ENCODE measurements at places on chromosomes 11 and 22.
A peak's percentile ranks its signal among the peaks of the same experiment; 100 is the strongest.

DNA sequence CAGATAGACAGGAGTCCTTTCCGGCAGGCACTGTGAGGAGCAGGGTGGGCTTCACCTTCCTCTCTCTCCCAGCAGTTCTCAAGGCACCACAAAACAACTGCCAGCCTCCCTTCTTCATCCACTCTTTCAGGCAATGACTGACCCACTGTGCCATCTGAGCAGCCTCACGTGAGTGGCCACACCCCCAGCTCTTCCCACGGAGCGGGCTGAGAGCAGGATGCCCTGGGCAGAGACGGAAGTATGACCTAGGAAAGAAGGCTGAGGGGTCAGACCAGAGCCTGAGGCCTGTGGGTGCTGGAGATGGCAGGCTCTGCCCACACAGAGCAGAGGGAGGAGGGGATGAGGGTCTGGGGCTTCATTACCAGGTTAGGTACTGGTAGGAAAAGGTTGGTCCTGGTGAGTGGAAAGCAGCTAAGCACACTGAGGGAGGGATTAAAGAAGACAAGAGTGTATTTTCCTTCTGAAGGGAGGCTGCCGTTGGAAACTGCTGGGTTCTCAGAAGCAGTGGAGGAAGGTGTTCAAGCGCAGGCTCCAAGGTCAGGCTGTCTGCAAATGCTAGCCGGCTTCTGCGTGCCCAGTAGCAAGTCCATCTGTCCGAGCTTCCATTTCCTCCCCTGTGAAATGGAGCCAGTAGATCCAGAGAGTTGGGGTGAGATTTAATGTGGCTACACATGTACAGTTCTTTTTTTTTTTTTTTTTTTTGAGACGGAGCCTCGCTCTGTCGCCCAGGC lies 4.6 kb downstream of the NLRP6 start:
- DNase-seq: no peak

DNA sequence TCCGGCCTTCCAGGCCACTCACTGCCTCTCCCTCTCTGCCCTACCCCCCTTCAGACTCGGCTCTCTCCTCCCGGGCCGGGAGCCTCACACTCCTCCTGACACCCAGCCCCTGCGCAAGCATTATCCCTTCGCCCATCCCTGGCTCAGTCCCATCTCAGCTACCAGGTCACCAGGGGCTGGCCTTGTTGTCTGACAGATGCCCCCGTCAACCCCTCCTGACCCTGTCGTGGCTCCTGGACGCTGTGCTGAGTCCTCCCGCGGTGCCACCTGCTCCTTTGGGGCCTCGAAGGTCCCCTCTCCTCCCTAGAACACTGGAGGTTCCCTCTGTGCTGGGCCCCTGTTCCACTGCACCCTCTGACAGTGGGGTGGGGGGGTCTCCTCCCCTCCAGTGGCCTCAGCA lies 32.9 kb downstream of the TRMU start:
- DNase-seq: no peak

DNA sequence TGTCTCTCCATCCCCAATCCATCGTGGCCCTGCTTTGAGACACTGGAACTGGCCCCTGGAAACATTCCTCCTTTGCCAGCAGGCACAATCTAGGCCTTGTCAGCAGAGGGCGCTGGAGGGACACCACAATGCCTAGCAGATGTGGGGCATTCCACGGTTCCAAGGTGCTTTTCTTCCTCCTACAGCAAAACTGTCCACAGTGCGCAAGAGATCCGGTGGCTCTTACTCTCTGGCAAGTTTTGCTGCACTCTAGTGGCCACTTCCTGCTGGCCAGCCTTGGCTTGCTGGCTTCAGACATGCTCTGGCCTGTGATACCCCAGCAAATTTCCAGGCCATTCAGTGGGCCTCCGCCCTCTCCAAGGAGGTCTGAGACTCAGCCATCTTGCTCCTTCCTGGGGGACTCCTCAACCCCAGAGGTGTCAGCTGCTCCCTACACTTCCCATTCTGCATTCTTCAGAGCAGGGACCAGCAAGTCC lies 17.1 kb upstream of the RBM4B start:
- peak; percentile 61 for DNase-seq

DNA sequence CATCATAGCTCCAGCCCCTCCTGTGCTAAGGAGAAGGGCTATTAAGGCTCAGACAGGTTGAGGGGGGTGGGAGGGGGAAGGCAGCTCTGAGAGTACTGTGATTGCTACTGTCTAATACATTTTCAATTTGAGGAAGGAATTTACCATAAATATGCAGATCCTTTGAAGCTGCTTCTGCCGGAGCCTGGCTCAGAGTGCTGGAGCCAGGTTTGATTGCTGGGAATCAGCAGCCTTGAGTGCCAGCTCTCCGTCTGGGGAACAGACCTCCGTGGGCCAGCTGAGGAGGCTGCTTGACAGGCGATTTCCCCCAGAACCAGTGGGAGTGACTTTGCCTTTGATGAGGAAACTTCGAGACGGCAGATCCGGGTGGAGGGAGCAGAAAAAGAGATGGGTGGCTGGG lies 141.7 kb upstream of the TBCEL start:
- DNase-seq: no peak

DNA sequence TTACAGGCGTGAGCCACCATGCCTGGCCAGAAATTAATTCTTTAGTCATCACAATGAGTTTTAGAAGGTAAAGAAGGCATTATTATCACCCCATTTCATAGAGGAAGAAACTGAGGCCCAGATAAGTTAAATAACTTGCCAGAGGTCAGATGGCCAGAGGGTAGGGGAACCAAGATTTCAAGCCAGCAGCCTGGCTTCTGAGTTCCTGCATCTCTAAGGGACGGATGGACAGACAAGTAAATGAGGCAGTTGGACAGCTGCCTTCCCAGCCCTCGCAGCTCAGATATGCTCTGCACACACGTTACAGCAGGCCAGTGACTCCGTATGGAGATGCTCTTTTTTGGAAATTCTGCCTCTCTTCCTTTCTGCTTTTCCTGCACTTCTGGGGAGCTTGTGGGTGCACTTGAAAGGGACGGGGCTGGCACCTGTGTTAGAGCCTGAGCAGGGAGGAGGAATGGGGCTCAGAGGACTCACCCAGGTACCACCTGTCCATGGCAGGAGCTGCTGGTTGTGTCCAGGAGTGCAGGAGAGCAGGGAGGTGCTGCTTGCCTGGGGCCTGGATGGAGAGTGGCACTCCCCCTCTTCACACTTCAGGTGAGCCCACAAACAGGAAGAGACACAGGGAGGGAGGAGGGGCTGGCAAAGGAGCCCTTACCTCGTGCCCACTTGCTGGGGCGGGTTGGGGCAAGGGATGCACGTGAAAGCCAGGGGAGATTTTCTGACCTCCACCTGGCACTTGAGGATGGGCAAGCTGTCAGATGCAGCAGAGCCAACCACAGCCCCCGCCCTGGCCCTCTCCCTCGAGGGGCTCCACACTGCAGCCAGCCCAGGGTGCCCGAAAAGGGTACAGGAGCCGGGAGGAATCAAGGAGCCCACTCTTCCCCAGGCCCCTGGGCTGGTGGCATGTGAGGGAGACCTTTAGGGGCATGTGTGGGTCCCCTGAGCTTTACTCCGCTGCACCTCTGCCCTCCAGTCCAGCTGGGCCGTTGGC lies 3.3 kb upstream of the FXYD2 start:
- DNase-seq: no peak

GRCh38 chr22:17980015-17980590 lies 44.3 kb downstream of the MICAL3 start:
- DNase-seq: no peak

DNA sequence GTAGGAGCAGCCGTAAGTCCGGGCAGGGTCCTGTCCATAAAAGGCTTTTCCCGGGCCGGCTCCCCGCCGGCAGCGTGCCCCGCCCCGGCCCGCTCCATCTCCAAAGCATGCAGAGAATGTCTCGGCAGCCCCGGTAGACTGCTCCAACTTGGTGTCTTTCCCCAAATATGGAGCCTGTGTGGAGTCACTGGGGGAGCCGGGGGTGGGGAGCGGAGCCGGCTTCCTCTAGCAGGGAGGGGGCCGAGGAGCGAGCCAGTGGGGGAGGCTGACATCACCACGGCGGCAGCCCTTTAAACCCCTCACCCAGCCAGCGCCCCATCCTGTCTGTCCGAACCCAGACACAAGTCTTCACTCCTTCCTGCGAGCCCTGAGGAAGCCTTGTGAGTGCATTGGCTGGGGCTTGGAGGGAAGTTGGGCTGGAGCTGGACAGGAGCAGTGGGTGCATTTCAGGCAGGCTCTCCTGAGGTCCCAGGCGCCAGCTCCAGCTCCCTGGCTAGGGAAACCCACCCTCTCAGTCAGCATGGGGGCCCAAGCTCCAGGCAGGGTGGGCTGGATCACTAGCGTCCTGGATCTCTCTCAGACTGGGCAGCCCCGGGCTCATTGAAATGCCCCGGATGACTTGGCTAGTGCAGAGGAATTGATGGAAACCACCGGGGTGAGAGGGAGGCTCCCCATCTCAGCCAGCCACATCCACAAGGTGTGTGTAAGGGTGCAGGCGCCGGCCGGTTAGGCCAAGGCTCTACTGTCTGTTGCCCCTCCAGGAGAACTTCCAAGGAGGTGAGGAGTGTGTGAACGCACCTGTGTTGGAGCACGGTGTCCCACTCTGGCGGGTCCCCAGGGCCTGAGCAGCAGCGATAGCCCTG lies at the start of gene TAGLN:
TAGLN (plus strand) TSS at position 318 of the 863 bp plus-strand sequence. CDS start 3,644 bp downstream, outside the sequence.
- DNase-seq: no peak

GRCh38 chr11:61529537-61530225 lies 21.1 kb downstream of the LRRC10B start:
- DNase-seq: no peak

DNA sequence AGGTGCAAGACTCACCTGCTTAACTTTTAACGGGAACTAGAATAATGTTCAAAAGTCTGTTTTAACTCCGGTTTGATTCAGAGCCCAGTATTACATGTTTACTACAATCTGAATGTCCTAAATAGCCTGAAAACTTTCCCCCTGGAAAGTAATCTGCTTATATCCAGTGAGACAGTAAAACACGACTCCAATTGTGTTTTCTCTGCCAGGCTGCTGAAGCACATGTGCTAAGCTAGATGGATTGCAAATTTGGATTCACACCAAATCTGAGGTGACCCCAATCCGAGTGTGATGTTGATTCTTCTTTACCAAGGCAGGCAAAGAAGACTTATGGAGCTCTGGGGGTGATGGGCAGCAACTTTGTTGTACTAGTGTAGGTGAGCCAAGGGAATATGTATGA lies 158.7 kb upstream of the PDGFD start:
- DNase-seq: no peak

GRCh38 chr11:16817351-16817750 lies 78.9 kb downstream of the C11orf58 start:
- DNase-seq: no peak

- DNase-seq: no peak
Observed at GRCh38 chr22:47276991-47277390, 514.5 kb downstream of the TBC1D22A start.

DNA sequence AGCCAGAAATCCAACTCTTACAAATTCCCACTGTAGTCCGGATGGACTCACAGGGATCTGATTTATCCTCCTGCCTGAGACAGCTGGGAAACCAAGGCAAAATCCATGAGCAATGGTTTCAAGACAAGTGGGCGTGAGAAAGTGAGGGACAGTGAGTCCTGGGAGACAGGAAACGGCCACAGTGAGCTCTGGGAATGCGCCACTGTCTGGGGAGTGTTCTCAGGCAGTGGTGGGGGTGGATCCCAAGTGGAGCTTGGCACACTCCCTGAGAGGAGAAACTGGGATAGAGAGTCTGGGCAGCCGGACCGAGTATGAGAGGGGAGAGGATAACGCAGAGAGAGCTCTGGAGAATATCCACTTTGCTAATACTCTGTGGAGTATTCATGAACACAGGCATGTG lies 9.8 kb downstream of the IL17REL start:
- DNase-seq: no peak

GRCh38 chr22:24580276-24580675 lies 12.6 kb downstream of the LRRC75B start:
- DNase-seq: no peak

DNA sequence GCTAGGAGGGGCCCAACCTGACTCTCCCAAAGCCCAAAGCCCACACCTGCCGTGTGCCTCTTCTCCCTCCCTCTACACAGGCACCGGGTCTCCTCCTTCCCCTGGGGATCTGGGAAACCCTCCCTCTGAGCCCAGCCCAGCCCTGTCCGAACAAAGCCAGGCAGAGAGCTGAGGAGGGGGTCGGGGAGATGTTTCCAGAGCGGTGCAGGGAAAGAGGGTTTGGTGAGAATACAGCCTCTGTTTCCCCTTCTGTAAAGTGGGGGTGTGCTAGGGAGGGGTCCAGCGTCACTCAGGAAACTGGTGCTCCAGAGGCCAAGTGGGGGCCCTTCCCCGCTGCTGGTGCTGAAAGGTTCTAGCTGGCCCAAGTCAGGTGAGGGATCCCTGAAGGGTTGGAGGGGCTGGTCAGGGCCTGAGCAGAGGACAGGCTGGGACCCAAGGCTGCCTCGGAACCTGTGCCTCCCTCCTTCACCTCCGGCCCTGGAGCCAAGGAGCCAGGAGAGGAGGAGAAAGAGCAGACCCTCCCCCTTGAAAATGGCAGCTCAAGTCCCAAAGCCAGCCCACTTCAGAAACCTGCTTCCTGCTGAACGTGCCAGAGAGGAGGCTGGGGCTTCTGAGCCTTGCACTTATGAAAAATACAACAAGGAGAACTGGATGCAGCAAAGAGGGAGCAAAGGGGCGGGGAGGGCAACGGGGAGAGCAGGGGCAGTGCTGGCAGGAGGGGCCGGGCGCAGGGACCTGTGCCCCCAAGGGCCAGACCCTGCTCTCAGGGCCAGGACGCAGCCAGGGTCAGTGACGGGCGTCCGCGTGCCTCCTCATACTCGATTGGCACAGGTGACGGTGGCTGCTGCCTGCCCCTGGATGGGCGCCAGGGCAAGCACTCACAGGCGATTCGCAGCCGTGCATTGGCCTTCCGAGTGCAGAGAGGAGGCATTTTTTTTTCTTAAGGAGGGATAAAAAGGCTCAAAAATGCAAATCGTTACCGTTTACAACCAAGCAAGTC lies 43.2 kb downstream of the MACROD1 start:
- DNase-seq: no peak

DNA sequence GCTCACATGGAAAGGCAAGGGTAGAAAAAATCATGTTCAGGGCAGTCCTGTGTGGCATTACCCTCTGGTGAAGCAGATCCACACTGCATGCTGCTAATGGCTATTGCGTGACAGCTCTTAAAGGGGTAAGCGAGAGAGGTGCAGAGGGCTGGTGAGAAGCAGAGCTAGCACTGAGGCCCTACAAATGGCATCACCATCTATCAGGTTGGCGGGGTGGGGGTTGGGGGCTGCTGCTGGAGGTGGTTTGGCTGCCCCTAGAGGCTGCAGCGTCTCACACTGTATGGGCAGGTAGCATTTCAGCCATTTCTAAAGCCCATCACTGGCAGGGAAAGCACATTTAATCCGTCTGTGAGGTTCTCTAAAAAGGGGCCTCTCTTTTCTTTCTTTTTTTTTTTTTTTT lies 16.9 kb upstream of the TMA7B start:
- DNase-seq: no peak

DNA sequence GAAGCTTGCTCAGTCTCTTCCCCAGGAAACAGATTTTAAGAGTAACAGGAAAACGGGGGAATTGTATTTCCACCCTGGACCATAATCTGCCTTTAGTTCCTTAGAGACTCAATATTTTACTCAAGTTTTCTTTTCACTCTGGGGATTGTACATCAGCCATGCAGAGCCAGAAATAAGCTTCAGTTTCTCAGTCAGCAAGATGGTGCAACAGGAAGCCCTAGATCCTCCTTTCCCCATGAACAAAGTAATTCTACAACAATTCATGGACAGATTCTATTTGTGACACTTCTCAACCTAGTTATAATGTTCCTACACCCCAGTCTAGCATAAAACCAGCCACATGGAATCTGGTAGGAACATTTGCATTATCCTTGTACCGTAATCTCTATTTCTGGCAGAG lies 24.7 kb downstream of the OR8B2 start:
- DNase-seq: no peak

- no peak for DNase-seq
Observed at GRCh38 chr11:85803303-85803702, 7.6 kb downstream of the SYTL2 start.
